ENCODE measurements at places on chromosomes 1 and 21. TPM values are rescaled to one million over a fixed set of nuclear protein-coding genes. Genes with fewer than 3 reads are reported as not detected.

The FHAD1 gene
- polyA plus RNA-seq: 1.1 TPM

DNA sequence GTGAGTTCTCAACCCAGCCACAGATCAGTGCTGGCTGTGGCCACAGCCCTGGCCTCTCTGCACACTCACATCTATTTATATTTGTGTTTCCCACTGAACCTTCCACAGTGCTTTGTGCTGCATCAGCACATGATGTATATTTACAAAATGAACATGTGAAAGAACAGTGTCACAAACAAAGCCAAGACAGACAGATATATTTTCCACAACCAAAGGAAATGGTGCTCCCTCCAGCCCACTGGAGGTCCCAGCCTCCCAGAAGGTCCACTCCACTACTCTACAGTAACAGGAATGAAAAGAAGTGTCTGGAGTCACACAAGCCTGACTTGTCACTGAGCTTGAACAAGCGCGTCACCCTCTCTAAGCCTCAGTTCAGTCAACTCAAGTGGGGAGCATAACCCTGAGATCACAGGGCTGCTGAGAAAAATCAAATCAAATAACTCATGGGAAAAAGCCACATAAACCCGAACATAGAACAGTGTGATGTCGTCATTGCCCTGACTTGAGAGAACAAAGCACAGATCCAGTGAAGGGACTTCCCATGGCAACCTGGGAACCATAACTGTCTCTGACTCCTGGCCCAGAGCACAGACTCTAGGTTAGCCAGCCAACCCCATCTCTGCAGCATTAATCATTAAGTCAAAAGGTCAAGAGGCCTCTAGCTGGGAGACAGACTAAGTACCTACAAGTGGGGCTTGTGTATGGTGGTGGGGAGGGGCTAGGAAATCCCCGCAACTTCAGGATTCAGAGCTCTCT lies 121.2 kb downstream of the TRABD2B start:
- DNase-seq: peak; percentile 63

The NR1I3 gene
- polyA plus RNA-seq: 1.3 TPM

GRCh38 chr1:226551299-226551698 lies 2.7 kb downstream of the STUM start:
- DNase-seq: no peak

The SELENON gene
- 54.9 TPM for polyA plus RNA-seq

- DNase-seq: peak; percentile 18
Measured at GRCh38 chr1:189782295-189782694, 695.4 kb downstream of the BRINP3 start.

The RNU1-2 gene
- polyA plus RNA-seq: not detected

- no peak for DNase-seq
Measured at GRCh38 chr1:68218490-68218889, 13.8 kb downstream of the WLS start.

GRCh38 chr1:38061883-38062328 lies 15.3 kb upstream of the POU3F1 start:
- DNase-seq: no peak

- no peak for DNase-seq
Measured at GRCh38 chr1:226310637-226311195, 1.8 kb upstream of the LIN9 start.

- DNase-seq: no peak
Measured at GRCh38 chr1:11623702-11624101, 30.5 kb downstream of the FBXO2 start.

GRCh38 chr1:47388891-47389238 lies 27.2 kb upstream of the FOXE3 start:
- peak; percentile 68 for DNase-seq

DNA sequence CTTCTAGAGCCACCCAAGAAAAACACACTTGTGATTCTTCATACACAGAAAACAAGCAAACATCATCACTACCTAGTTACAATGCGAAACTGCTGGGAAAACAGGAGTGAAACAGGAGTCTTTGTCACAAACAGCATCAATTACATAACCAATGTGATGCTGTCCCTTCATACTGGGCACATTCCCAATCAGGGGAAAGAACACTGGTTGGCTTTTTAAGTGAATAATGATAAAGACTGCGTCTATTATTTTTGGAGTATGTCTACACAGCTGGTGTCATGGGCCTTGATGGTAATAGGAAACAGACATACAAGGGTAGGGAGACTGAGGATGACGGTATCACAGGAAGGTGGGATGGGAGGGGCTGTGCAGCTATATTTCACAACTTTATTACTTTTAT lies 43.3 kb downstream of the SIPA1L2 start:
- no peak for DNase-seq

The CLEC20A gene
- not detected for polyA plus RNA-seq

DNA sequence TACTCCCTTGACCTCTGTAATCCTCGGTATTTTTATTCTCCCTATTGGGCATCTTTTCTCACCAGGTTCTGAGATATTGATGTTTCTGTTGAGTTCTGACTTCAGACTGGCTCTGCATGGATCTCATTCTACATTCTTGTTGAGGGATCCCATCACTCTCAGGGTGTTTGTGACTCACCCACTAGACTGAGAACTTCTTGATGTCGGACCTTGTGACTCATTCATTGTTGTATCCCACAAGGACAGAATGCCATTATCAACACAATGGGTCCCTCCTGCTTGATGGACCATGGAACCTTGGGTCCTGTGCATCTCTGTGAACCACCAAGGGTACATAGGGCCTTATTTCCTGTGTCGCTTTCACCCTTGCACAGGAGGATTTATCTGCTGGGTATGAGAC lies 174.1 kb downstream of the PBX1 start:
- DNase-seq: no peak

The SELL gene
- polyA plus RNA-seq: 2.4 TPM

DNA sequence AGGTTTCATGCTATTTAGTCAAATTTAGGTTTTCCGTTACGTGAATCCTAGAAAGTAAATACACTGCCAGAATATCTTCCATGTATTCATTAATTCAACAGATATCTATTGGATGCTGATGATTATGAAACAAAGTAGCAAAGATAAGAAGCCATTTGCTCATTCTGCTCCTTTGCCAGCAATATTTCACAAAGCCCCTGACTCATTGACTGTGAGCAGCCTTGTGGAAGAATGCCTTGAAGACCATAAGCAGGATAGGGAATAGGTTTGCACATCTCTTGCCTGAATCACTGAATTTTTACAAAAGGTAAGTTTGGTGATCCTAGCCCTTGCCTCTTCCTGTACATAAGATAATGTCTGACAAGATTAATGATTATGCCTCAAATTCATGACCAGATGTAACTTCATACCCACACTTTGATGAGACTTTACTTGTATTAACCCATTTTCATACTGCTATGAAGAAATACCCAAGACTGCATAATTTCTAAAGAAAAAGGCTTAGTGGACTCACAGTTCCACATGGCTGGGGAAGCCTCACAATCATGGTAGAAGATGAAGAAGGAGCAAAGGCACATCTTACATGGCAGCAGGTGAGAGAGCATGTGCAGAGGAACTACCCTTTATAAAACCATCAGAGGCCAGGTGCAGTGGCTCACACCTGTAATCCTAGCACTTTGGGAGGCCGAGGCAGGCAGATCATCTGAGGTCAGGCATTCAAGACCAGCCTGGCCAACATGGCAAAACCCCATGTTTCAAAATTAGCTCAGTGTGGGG lies 1.6 kb upstream of the PIGK start:
- no peak for DNase-seq

GRCh38 chr1:12333036-12333785 lies 103.4 kb downstream of the VPS13D start:
- DNase-seq: no peak

- DNase-seq: no peak
Measured at GRCh38 chr1:54302951-54303843, 103.0 kb downstream of the SSBP3 start.

The ABCD3 gene
- 19.9 TPM for polyA plus RNA-seq

GRCh38 chr1:220748089-220748934 lies at the start of gene MTARC2:
TSS of gene MTARC2 (plus strand) at chr1:220748322. CDS start at chr1:220748532, 210 bp downstream.
- peak; percentile 91 for DNase-seq

- no peak for DNase-seq
Measured at GRCh38 chr1:16158025-16158424, 2.2 kb upstream of the EPHA2 start.

The TMCC2 gene
- 8.0 TPM for polyA plus RNA-seq

DNA sequence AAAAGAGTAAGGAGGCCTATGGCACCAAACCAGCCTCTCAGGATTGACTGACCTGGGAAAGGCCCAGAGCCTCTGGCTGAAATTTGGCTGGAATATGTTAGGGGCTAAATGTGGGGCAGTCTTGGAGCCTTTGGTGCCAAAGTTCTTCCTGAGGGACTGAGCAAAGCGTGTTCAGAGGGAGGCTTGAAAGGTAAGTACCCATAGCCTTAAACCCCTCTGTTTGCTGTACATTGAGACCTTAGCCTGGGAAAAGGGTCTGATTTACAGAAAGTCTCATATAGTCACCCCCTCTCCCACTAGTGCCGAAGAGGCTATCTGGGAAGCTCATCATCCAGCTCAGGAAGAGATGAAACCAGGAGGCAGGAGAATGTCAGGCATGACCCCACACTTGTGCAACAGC lies at the start of gene LCE4A:
Gene LCE4A (plus strand): TSS at position 301 of the 400 bp plus-strand sequence. CDS start 916 bp downstream, outside the sequence.
- DNase-seq: no peak

The C1orf226 gene
- polyA plus RNA-seq: 1.3 TPM

DNA sequence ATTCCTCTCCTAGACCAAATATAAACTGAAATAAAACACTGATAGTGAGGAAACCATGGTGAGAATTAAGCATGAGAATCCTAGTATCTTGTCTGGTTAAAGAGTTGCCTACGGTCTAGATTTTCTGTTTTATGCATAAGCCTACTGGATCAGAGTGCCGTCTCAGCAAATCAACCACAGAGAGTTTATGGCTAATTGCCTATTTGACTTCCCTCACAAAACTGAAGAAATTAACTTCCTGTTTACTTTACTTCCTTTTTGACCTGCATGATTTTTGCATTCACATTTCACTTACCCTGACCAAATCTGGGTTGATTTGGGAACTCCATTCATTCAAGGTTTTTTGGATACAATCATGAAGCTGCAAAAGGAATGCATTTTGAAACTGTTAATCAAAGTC lies 5.0 kb downstream of the GCLM start:
- DNase-seq: peak; percentile 39

The FMO4 gene
- polyA plus RNA-seq: 4.9 TPM

DNA sequence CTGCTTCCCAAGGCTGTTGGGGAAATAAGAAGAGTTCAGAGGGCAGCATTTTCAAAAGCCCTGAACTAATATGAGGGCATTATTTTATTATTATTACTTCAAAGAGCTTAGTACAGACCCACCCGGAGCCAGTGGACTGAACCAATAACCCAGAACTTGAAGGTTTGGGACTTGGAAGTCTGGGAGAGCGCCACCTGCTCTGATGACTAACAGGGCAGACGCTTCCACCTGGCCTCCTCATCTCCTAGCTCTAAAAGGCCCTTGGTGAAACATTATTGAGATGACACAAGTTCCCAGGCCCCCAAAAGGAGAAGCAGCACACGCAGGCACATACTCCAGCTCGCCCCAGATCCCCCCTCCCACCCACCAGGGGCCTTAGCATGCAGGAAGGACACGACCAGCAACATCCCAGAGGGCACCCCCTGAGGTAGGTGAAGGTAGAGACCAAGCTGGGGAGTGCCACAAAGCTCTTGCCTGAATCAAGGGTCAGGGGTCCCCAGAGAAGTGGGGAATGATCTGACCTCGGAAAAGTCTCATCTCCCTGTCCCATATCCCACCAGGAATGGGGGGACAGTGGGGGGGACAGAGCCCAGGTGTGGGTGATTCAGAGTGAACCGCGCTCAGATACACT lies 1.3 kb downstream of the DLGAP3 start:
- DNase-seq: no peak

- DNase-seq: no peak
Measured at GRCh38 chr1:46802081-46802480, 3.2 kb downstream of the CYP4B1 start.

GRCh38 chr1:212792396-212792908 lies 758 bp downstream of the TATDN3 start:
- no peak for DNase-seq

DNA sequence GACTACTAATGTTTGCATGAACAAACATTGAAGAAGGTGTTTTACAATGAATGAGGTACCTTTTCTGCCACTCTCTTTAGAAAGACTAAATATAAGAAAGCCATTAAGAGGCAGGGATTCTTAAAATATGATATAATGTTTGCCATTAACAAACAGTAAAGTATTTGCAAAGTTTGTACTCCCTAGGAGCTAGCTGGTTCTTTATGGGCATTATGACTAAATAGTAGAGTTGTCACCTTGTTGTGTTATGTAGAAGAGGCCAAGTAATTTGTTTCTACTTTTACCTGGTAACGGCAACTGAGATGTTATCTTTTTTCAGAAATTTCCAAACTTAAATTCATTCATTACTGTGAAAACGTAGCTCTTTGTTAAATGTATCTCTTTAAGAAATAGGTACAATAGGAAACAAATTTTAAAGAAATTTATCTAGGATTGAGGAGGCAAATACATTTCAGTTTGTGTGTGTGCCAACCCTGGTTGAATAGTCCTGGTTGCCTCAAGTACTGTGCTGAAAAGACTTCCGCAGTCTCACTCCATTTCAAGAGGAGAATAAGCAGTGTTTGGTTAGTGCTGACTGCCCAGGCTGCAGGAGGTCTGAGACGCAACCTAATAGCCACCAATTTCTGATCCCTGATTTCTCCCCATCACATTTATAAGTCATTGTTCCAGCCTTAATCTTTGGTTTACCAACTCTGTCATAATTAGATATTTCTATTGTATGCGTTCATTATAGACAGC lies 52.1 kb downstream of the WDR3 start:
- DNase-seq: no peak

The PCSK9 gene
- 5.6 TPM for polyA plus RNA-seq

The TRIM17 gene
- polyA plus RNA-seq: 0.64 TPM

GRCh38 chr1:75203415-75204277 lies 69.5 kb downstream of the LHX8 start:
- DNase-seq: peak; percentile 59

GRCh38 chr1:161866241-161866640 lies 100.1 kb downstream of the ATF6 start:
- DNase-seq: peak; percentile 18

GRCh38 chr1:160078512-160079195 lies 2.7 kb upstream of the KCNJ9 start:
- peak; percentile 82 for DNase-seq

The MNDA gene
- polyA plus RNA-seq: 5.6 TPM

The PTPRC gene
- polyA plus RNA-seq: 5.4 TPM

- DNase-seq: peak; percentile 57
Measured at GRCh38 chr1:28582248-28582615, 9.8 kb upstream of the RAB42 start.

- peak; percentile 81 for DNase-seq
Measured at GRCh38 chr1:156508205-156508954, 7.8 kb upstream of the MEF2D start.

- DNase-seq: no peak
Measured at GRCh38 chr1:178060789-178061556, 32.9 kb upstream of the RASAL2 start.

- DNase-seq: no peak
Measured at GRCh38 chr1:22816803-22817202, 106.2 kb downstream of the EPHB2 start.

The NHLH2 gene
- 0.11 TPM for polyA plus RNA-seq

- no peak for DNase-seq
Measured at GRCh38 chr1:27570784-27571183, 33.2 kb downstream of the AHDC1 start.

Measured in muscle of leg (tissue), 16 donors.